Posterior vena cava (tissue), 2 donors: ENCODE measurements at places on chromosomes 12 and 14. TPM values are rescaled to one million over a fixed set of nuclear protein-coding genes. Genes with fewer than 3 reads are reported as not detected.

GRCh38 chr12:79206871-79207270 is 342.3 kb downstream of the SYT1 start:
- no peak for DNase-seq

GRCh38 chr14:71309756-71310155 is 402.5 kb downstream of the PCNX1 start:
- DNase-seq = no peak

DNA sequence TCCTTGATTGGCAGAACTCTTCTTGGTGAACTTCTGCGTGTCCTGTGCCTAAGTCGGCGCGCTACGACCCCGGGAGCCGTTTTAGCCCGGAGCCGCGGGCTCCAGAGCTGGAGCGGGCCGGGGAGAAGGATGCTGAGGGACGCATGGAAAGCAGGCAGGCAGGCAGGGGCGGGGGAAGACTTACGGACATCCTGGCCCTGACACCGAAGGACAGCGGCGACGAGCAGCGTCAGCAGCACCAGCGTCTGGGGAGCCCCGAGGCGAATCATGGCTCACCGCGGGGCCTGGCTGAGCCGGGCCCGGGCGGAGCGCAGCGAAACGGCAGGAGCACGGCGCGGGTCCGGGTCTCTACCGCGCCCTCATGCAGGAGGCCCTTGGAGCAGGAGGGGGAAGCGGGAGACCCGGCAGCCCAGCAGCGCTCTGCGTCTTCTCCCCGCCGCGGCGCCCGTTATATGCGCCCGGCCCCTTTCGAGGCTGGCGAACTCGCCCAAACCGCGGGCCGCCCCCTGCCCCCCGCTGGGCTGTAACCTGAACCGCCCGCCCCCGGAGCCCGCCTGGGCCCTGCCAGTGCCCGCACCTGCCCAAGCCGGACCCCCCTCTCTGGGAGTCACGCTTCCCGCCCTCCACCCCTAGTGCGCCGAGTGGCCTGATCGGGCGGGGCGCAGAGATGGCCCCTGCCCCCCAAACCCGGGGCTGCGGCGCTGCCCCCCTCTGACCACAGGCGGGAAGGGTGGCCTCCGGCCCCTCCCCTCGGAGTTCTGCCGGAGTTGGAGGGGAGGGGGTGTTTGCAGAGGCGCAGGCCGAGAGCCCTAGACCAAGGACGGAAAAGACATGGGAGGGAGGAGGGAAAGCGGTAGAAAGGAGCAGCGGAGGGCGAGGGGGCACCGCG is at the start of gene COL2A1:
Gene COL2A1, minus strand, starts transcription at position 424 of the 889 bp plus-strand sequence. Its CDS starts 155 bp downstream, at position 269.
- DNase-seq = peak; percentile 76

- no peak for DNase-seq
These were observed 23.1 kb downstream of the TMED10 start for GRCh38 chr14:75153295-75153694.

GRCh38 chr12:45670346-45671065 is 59.0 kb upstream of the ARID2 start:
- DNase-seq = no peak

FBLN5 gene
- total RNA-seq = 186 TPM

GLI1 gene
- total RNA-seq = 3.2 TPM

- DNase-seq = no peak
These were observed 72.5 kb upstream of the ATP2B1 start for GRCh38 chr12:89781156-89781555.
